Activated T-cell treated with anti-CD3 and anti-CD28 coated beads for 4 hours (primary cell): ENCODE measurements at places on chromosomes 2 and 18.

- no peak for DNase-seq
Observed at GRCh38 chr18:27861539-27861938, 315.4 kb downstream of the CDH2 start.

GRCh38 chr18:74505776-74506175 lies 9.6 kb downstream of the CNDP2 start:
- DNase-seq: no peak

- no peak for DNase-seq
Observed at GRCh38 chr2:112170495-112170894, 32.3 kb downstream of the FBLN7 start.

- no peak for DNase-seq
Observed at GRCh38 chr18:42568773-42569172, 546.7 kb downstream of the RIT2 start.

DNA sequence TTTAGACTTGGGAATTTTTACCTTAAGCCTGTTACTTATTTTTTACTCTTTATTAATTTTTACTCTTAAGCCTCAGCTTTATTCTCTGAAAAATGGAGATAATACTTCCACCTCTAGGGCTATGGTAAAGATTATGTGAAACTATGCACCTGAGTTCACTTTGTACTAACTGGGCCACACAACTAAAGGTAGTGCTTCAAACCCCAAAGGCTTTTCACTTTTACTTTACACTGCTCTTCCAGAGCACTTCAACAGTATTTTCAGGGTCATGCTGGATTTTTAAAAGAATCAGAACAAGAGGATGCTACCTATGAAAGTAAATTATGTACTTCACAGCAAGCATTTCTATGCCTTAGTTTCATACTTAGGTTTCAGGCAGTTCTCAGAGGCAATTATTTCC lies 27.8 kb downstream of the MEX3C start:
- DNase-seq: no peak

DNA sequence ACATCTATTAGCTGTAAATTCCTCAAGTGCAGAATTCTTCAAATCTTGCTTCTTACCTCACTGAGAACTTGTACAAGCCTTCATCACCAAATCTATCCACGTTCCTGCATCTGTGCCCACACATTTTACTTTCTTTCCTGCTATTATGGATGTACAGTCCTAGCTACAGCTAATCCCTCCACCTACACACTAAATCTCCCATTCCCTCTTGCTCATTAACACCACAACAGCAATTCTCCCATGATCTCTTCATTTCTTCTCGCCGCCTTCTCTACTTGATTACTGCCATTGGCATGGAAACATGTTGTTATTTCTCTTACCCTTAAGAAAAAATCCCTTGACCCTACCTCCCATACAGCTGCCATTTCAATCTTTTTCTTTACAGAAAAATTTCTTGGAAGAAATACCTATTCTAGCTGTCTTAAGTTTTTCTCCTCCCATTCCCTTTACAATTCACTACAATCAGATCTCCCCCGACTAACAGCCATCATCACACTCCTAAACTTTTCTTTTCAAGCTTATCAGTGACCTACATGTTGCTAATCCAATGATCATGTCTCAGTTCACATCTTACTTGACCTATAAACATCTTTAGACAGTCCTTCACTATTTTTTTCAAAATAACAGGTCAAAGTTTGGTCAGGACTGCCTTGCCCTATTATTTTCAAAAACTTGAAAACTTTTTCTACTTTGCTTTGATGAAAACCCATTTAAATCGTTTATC lies 41.0 kb downstream of the ROCK2 start:
- no peak for DNase-seq

DNA sequence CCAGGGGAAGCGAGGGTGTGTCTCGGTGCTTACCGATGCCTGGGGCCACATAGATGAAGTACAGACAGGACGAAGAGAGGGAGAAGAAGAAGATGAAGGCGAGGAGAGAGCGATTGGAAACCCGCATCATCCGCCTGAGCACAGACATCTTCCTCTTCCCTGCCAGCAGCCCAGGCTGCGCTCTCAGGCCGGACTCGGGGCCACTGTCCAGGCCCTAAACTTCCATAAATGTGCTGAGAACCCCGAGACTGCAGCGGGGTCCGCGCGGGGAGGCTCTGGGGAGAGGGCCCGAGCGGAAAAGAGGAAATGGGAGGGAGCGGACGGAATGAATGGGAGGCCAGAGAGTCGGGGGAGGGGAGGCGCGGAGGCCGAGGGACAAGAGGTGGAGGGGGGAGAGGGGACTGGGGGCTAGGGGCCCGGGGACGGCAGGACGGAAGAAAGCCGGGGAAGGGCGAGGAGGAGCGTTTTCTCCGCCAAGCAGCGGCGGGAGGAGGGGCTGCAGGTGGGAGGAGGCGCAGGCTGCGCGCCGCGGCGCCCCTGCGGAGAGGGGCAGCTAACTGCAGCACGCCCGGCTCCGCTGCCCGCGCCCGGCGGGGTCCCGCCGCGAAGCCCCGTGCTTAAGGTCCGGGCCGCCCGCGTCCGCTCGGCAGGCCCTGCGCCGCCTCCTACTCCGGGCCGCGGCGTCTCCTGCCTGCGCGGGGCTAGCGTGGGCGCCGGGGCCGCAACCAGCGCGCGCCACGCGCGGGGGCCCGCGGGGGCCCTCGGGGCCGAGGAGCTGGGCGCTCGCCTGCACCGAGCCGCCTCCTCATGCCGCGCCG lies at the start of gene B4GALT6:
Gene B4GALT6 (minus strand): TSS at position 303 of the 818 bp plus-strand sequence. CDS start 155 bp downstream, at position 148.
- DNase-seq: no peak
